Stimulated activated CD4-positive, alpha-beta T cell treated with anti-CD3 and anti-CD28 coated beads, Interleukin-1b, Interleukin-23, amount 100 ng/mL, for 24 hours (primary cell): ENCODE measurements at places on chromosomes 2 and 18.

- no peak for DNase-seq
Measured at GRCh38 chr2:210167227-210167626, 4.0 kb downstream of the KANSL1L start.

- no peak for DNase-seq
Measured at GRCh38 chr18:572831-573289, 7.3 kb upstream of the CETN1 start.

DNA sequence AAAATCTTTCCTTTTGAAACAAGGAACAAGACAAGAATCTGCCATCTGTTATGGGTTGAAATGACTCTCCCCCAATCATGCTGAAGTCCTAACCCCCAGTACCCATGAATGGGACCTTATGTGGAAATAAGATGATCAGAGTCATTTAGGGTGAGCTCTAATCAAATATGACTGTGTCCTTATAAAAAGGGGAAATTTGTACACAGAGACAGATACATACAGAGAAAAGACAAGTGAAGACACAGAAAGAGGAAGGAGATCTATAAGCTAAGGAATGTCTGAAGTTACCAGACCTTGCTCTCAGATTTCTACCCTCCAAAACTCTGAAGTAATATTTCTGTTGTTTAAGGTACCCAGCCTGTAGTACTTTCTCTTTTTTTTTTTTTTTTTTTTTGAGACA is 15.7 kb downstream of the TGFBRAP1 start:
- DNase-seq, result no peak

GRCh38 chr2:18762667-18763066 is 173.3 kb upstream of the NT5C1B start:
- no peak for DNase-seq

DNA sequence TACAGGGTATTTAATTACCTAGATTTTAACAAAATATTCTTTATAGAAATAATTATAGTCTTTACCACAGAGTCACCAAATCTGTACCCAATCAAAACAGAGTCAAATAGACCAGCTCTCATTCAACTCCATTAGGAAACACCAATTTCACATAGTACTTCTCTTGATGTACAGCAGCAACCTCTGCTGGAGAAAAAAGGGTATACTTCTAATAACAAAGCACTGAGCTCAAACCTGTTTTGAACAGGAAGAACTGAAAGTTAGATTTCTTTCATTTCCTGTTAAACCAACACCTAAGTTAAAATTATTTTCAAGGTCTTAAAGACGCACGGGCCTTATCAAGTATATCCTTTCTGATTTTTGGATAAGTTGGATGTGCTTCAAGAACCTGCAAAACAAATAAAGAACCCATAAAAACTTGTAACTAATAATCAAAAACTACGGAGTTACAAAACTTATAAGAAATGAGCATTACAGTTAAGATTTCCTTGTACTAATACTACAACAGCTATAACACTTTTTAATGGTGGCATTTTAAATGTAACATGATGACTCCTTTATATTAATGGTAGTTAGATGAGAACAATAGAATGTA is 79.0 kb downstream of the TTC21B start:
- DNase-seq, result no peak

DNA sequence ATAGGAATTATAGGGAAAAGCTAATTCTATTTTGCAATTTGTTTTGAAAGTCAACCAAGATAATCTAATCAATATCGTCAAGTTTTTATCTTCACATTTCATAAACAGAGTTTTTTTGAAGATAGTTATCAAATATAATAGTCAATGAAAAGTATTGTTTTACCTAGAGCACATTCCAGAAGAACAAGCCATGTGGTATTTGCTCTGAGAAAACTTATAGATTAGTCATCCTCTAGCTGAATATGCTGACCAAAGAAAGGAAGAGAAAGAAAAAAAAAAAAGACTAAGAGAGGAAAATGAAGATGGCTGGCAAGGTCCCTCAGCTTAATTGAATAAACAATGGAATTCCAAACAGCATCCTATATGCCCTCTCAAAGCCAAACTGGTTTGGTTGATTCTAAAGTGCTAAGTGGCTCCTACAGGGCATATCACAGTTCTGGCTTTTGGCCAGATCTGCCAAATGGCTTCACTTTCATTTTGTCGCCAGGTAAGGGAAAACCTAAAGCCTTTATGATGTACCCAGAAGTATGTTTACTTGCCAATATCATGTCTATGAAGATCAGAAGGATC is 132.6 kb downstream of the VWC2L start:
- DNase-seq, result no peak

DNA sequence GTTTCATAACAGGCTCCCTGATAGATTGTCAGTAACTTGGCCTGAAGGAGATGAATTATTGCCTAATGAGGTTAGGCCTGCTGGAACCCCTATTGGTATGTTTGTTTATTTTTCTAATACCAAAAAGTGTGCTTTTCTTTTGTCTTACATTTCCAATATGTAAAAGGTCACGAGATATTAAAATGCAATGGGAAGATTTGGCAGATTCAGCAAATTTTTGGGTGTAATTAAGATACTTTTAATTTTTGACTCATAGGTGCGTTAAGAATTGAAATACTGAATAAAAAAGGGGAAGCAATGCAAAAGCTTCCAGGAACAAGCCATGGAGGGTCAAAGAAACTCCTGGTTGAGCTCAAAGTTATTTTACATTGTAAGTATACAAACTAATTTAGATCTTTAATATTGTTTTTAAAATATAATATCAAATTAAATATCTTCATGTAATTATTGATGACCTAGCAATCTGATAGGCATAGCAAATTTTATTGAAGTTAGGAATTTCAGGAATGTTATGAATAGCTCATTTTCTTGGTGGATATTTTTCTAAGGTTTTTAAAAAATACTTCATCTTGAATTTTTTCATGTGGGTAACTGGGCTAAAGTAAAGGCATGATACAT is 52.1 kb downstream of the SMCHD1 start:
- no peak for DNase-seq
